ENCODE measurements at places on chromosomes 4 and X. TPM values are rescaled to one million over a fixed set of nuclear protein-coding genes. Genes with fewer than 3 reads are reported as not detected.
A peak's percentile ranks its signal among the peaks of the same experiment; 100 is the strongest.

DNA sequence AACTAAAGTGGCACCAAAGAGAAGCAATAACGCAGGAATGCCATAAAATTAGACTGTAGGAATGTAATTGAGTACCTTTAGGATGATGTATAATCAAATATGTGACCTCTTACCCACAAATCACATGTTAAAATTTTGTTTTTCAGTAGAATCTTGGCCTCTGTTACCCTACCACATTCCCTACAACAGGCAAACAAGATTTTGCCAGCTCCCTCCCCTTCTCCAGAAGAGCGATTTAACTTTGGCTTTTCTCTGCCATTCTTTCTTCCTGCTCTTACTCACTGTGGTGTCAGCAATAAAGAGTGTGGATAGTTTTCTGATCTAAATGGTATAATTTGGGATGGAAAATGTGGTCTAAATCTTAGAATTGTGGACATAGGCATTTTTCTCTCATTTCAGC, 57.2 kb downstream of the TRIM2 start:
- H3K4me3 ChIP-seq = no peak overlapping the region
- H3K27me3 ChIP-seq = no peaks in the 10 kb centered on the region
- no peak overlapping the region for H3K27ac ChIP-seq
- peaks cover 6% of the 10 kb centered on the region for H3K4me1 ChIP-seq
- H3K36me3 ChIP-seq = no peaks in the 10 kb centered on the region

- no peaks in the 10 kb centered on the region for H3K36me3 ChIP-seq
- no peak for DNase-seq
- no peak overlapping the region for H3K4me3 ChIP-seq
- H3K4me1 ChIP-seq = peaks cover 10% of the 10 kb centered on the region
- no peak overlapping the region for H3K27ac ChIP-seq
Observed at GRCh38 chr4:100430451-100430850, 87.4 kb downstream of the EMCN start.

DNA sequence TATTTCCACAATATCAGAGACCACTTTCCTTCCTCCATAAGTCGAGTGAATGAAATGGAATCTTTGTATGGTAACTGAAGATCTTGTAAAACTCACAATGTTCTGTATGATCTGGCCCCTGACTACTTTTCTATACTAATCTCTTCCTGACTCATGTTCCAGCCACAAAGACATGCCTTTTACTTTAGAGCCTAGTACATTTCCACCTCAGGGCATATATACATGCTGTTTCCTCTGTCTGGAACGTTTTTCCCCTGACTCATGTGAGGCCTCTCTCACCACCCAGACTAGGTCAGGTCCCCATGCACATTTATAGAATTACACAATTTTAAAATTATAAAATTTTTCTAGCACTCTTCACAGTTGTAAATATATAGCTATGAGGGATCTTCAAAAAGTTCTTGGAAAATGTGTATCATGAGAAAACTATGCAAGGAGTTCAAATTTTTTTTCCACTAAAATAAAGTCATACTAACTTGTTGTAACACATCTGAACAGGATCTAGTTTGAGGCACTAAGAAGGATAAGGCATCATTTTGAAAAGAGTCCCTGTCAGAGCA, 208.8 kb downstream of the SH2D1A start:
- H3K27ac ChIP-seq = peak overlapping the region; percentile 75
- DNase-seq = peak; percentile 58
- peaks cover 19% of the 10 kb centered on the region for H3K4me1 ChIP-seq
- H3K4me3 ChIP-seq = no peak overlapping the region
- no peaks in the 10 kb centered on the region for H3K36me3 ChIP-seq

DNA sequence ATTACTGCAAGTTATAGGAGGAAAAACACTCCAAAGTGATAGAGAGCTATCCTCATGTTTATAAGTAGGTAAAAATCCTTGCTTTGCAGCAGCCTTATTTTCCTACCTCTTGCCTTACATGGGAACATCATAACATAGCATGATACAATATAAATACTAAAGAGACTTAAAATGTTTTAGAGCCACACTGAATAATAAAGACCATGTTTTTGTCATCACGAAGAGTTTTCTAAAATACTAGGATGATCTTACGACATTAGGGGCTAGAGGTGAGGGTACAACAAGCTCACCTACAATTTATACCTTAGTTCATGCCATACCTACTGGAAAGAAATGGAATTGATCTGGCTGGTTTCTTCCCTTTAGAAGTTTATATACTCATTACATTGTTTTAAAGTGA, 184.8 kb downstream of the FBXW7 start:
- peak overlapping the region; percentile 83 for H3K27ac ChIP-seq
- peak overlapping the region; percentile 82 for H3K4me3 ChIP-seq
- H3K27me3 ChIP-seq = no peaks in the 10 kb centered on the region
- no peak for DNase-seq
- peaks cover 33% of the 10 kb centered on the region for H3K36me3 ChIP-seq

GRCh38 chr4:18930487-18930886, 908.9 kb upstream of the LCORL start:
- DNase-seq = no peak
- H3K4me1 ChIP-seq = no peaks in the 10 kb centered on the region
- H3K36me3 ChIP-seq = no peaks in the 10 kb centered on the region
- H3K27ac ChIP-seq = no peak overlapping the region
- H3K27me3 ChIP-seq = no peaks in the 10 kb centered on the region

Gene SLC6A14
- 0.44 TPM for total RNA-seq

Gene KCTD8
- 0.16 TPM for total RNA-seq

Data from MCF 10A (cell line).